RWPE2 (cell line): ENCODE measurements at places on chromosomes 6 and 20.

GRCh38 chr20:46739431-46740213 lies 30.2 kb downstream of the SLC2A10 start:
- no peak overlapping the region for H3K4me3 ChIP-seq
- no peak for DNase-seq
- peak overlapping the region; percentile 22 for H3K27ac ChIP-seq
- H3K4me1 ChIP-seq, result peaks cover 15% of the 10 kb centered on the region

DNA sequence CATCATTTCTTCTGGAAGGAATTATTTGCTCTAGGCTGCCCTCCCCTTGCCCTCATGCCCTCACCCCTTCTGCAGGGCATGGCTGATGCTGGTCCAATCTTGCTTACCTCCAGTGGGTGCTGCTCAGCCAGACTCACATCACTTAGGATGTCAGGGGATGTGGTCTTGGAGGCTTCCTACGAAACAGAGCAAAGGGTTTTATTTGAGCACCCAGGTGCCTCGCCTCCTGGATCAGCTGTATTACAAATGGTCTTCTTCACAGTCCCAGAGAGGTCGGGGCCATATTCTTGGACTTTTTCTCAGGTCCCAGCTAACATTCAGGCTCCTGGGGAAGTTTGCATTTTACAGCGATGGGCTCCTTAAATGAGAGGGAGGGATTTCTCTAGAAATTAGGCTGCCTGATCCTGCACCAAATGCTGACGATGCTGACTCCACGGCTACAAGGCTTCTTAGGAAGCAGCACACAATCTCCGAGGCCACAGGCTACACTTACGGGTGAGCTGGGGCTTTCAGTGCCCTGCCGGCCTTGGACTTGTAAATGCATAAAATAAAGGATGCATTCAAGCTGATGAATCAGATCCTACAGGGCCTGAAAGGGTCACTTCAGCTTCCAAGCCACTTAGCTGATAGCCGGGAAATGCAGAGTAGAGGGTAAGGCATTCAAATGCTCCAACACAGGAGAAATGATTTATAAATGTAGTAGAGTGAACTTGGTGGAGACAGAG lies 159.8 kb upstream of the ECI2 start:
- no peaks in the 10 kb centered on the region for H3K27me3 ChIP-seq
- H3K4me3 ChIP-seq, result no peak overlapping the region
- peaks cover 6% of the 10 kb centered on the region for H3K4me1 ChIP-seq
- no peak for DNase-seq
- H3K36me3 ChIP-seq, result no peaks in the 10 kb centered on the region

- peaks cover 51% of the 10 kb centered on the region for H3K36me3 ChIP-seq
- DNase-seq, result no peak
- no peak overlapping the region for H3K27ac ChIP-seq
Measured at GRCh38 chr6:70527071-70527737, 39.5 kb upstream of the SDHAF4 start.

DNA sequence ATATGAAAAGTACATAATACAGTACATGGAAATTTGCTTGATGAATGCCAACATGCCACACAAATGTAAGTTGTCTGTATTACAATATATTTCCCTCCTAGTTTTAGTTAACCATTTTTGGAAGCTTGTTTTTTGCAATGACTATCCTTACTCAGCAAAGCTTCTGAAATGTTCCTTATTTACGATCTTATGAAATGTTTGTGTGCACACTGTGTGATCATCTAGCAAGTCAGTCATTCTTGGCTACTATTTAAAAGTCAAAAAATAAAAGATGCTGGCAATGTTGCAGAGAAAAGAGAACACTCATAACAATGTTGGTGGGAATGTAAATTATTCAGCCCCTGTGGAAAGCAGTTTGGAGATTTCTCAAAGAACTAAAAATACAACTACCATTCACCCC lies 33.8 kb downstream of the SUMO4 start:
- no peak overlapping the region for H3K27ac ChIP-seq
- H3K27me3 ChIP-seq, result no peaks in the 10 kb centered on the region
- no peak overlapping the region for H3K4me3 ChIP-seq
- H3K4me1 ChIP-seq, result no peaks in the 10 kb centered on the region
- H3K36me3 ChIP-seq, result no peaks in the 10 kb centered on the region

DNA sequence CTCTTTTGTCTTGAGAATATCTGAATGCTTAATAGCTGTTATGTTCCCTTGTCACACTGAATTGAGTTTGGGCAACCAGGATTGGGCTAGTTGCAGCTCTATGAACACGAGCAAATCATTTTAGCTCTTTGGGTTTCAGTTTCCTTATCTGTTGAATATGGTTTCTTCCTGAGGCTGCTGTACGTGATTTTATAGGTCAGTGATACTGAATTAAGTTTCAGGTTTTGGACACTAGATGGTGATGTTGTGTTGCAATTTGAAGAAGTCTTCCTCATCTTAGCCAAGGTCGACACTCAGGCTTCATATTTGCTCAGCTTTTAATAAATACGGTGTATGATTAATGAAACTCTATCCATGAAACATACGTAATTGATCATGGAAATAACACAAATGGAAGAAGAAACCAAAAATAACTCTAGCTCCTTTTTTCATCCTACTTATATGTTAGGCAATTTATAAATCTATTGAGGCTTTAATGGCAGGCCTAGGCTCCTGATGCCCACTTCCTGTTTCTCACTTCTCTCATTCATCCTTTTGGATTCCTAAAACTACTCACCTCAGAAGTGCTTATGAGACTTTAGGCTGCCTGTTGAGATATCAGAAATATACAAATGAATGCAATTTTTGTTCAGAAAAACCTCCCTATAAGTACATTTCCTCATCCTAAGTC lies 354.1 kb upstream of the MAP3K7 start:
- H3K4me1 ChIP-seq, result no peaks in the 10 kb centered on the region
- H3K36me3 ChIP-seq, result no peaks in the 10 kb centered on the region
- DNase-seq, result no peak
- H3K4me3 ChIP-seq, result no peak overlapping the region

DNA sequence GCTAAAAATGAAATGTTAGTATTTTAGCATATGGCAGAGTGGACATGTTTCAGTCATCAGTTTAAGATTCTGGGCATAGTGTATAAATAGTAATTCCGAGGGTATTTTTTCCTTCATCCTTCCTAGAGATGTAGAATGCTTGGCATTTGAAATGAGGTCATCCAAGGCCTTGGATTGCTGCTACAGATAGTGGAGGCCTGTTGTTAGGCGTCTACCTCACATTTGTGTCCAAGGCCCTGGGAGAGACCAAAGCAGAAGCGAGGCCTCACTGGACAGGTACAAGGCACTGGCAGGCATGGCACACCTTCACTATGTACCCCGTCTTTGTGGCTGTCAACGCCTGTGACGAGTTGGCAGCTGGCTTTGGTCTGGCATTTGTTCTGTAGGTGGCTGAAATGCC lies 58.0 kb downstream of the DTD1 start:
- H3K27ac ChIP-seq, result no peak overlapping the region
- no peaks in the 10 kb centered on the region for H3K36me3 ChIP-seq
- H3K4me3 ChIP-seq, result no peak overlapping the region
- H3K27me3 ChIP-seq, result no peaks in the 10 kb centered on the region
- no peaks in the 10 kb centered on the region for H3K4me1 ChIP-seq
- no peak for DNase-seq

- no peak overlapping the region for H3K4me3 ChIP-seq
- no peaks in the 10 kb centered on the region for H3K27me3 ChIP-seq
- no peaks in the 10 kb centered on the region for H3K36me3 ChIP-seq
- H3K4me1 ChIP-seq, result peaks cover 20% of the 10 kb centered on the region
- no peak overlapping the region for H3K27ac ChIP-seq
Measured at GRCh38 chr6:84809455-84809854, 45.1 kb upstream of the TBX18 start.

DNA sequence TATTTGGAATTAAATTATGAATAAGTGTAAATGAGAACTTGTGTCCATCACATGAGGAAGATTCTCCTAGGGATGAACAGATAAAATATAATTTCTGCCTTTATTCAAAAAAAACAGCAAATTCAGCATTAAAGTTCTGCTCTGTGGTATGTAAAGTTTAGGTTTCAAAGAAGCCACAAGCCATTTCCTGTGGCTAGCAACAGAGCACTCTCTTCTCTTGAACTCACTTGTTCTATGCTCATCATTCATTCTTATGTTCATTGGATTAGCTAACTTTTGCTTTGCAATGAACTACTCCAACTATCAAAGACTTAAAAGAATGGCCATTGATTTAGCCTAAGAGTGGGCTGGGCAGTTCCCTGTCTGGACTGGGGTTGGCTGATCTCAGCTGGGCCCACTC lies 20.8 kb upstream of the SNRPB2 start:
- no peak overlapping the region for H3K4me3 ChIP-seq
- DNase-seq, result no peak
- H3K36me3 ChIP-seq, result no peaks in the 10 kb centered on the region
- H3K27me3 ChIP-seq, result peaks cover 13% of the 10 kb centered on the region
- no peak overlapping the region for H3K27ac ChIP-seq

DNA sequence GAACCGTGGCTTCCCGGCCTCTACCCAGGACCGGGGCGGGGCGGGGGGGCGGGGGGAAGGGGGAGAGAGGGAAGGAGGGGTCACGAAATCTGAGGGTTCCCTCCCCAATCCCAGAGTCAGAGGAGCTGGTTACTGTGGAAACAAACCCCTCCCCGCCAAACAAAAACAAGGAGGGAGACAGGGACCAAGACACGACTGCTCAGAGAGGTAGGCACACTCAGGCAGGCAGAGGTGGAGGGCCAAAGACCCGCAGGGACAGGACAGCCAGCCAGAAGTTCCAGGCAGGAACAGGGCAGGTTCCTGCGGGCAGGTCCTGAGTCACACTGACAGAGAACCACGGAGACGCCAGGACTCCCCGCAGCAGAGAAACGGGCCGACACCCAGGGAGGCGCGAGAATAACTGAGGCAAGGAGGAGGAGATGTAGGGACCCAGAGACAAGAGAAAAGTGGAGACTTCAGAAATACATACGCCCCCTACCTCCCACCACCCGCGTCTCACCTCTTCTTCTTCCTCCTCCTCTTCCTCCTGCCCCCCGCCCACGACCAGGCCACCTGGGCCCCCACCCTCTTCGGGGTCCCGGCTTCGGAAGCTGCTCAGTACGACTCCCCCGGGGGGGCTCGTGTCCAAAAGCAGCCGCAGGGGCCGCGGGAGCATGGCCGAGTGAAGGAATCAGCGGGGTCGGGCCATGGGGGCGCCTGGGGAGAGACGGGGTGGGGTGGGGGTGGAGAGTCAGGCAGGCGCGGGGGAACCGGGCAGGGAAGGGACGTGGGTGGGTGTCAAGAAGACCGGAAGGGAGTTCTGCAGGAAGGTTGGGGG lies 578 bp downstream of the RGL2 start:
- no peaks in the 10 kb centered on the region for H3K4me1 ChIP-seq
- H3K4me3 ChIP-seq, result peak overlapping the region; percentile 65
- peak overlapping the region; percentile 92 for H3K27ac ChIP-seq
- no peaks in the 10 kb centered on the region for H3K27me3 ChIP-seq
- DNase-seq, result no peak

- no peak overlapping the region for H3K27ac ChIP-seq
- H3K4me1 ChIP-seq, result no peaks in the 10 kb centered on the region
- no peaks in the 10 kb centered on the region for H3K27me3 ChIP-seq
Measured at GRCh38 chr6:61977099-61977498, 308.9 kb downstream of the KHDRBS2 start.

DNA sequence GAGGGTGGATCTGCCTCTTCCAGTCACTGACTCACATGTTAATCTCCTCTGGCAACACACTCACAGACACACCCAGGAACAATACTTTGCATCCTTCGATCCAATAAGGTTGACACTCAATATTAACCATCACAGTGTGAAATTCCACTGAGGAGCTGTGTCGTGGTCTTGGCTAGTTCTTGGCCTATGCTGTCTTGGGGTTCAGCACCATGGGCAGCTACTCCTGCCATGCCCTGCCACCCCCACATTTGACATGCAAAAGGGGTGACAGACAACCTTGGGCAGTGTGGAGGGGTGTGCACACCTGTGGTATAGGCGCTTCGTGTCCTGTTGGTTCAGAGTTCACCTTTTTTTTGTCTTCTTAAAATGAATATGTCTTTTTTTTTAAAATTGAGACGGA lies 25.8 kb downstream of the ANKRD6 start:
- no peak overlapping the region for H3K4me3 ChIP-seq
- no peaks in the 10 kb centered on the region for H3K4me1 ChIP-seq
- no peaks in the 10 kb centered on the region for H3K27me3 ChIP-seq
- no peaks in the 10 kb centered on the region for H3K36me3 ChIP-seq
- H3K27ac ChIP-seq, result no peak overlapping the region

DNA sequence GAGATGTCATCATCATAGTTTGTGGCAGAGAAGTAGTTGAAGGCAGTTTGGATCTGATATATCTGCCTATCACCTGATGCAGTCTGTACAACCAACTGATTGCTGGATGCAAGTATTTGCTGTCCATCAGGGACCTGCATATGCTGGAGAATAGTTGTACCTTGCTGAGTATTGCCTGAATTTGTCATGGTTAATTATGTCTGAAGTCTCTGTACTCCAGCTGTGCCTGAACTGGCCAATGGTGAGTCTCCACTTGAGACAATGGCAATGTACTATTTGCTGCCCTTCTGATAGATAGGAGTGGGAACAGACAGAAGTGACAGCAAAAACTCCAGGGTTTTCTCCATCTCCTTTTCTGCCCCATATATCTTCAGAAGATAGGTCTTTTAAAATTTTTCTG lies 531.5 kb downstream of the EPHA7 start:
- no peaks in the 10 kb centered on the region for H3K27me3 ChIP-seq
- no peaks in the 10 kb centered on the region for H3K4me1 ChIP-seq
- no peak for DNase-seq
- H3K27ac ChIP-seq, result no peak overlapping the region
- H3K4me3 ChIP-seq, result no peak overlapping the region
- no peaks in the 10 kb centered on the region for H3K36me3 ChIP-seq

DNA sequence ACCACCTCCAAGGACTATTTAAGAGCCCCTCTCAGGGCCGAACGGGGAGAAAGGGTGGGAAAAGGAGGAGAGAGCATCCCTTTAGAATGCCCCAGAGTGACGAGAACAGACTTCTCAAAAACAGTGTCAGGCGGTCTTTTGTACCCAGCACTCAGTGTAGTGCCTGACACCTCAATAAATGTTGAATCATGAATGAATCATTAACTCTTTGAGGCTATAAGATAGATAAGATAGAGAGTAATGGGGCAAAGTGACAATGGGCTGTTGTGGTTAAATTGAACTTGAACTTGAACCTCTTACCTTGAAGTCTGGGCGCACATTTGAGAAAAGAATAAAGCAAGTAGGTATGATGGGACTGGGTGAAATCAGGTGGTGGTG lies 7.4 kb downstream of the TCF21 start:
- H3K4me3 ChIP-seq, result no peak overlapping the region
- DNase-seq, result no peak
- peaks cover 68% of the 10 kb centered on the region for H3K27me3 ChIP-seq
- no peaks in the 10 kb centered on the region for H3K4me1 ChIP-seq
- no peak overlapping the region for H3K27ac ChIP-seq
- no peaks in the 10 kb centered on the region for H3K36me3 ChIP-seq

- DNase-seq, result no peak
- H3K4me1 ChIP-seq, result no peaks in the 10 kb centered on the region
- no peak overlapping the region for H3K27ac ChIP-seq
- no peaks in the 10 kb centered on the region for H3K27me3 ChIP-seq
Measured at GRCh38 chr6:139862311-139862710, 487.9 kb upstream of the CITED2 start.

- H3K4me1 ChIP-seq, result peaks cover 20% of the 10 kb centered on the region
- DNase-seq, result no peak
- no peak overlapping the region for H3K27ac ChIP-seq
- H3K36me3 ChIP-seq, result peaks cover 3% of the 10 kb centered on the region; the same call in 1 of the 2 replicates
- H3K4me3 ChIP-seq, result no peak overlapping the region
Measured at GRCh38 chr20:1334761-1335160, 5.8 kb upstream of the SDCBP2 start.

- no peaks in the 10 kb centered on the region for H3K27me3 ChIP-seq
- H3K4me1 ChIP-seq, result peaks cover 20% of the 10 kb centered on the region
- peak; percentile 79 for DNase-seq
Measured at GRCh38 chr20:56685879-56686278, 56.8 kb downstream of the TFAP2C start.

- H3K4me3 ChIP-seq, result no peak overlapping the region
- H3K4me1 ChIP-seq, result no peaks in the 10 kb centered on the region
- H3K27me3 ChIP-seq, result no peaks in the 10 kb centered on the region
- no peak for DNase-seq
- no peak overlapping the region for H3K27ac ChIP-seq
- no peaks in the 10 kb centered on the region for H3K36me3 ChIP-seq
Measured at GRCh38 chr6:127503022-127503421, 16.1 kb downstream of the MTCL3 start.
